Spleen (tissue), 13 donors: ENCODE measurements at places on chromosomes 7 and 10. TPM values are rescaled to one million over a fixed set of nuclear protein-coding genes. Genes with fewer than 3 reads are reported as not detected.

ANKRD22 gene
- total RNA-seq = 4.8 TPM

SPDYE16 gene
- 0.64 TPM for total RNA-seq

RBP4 gene
- total RNA-seq = not detected

STEAP1 gene
- 1.5 TPM for total RNA-seq

CYP26A1 gene
- not detected for total RNA-seq

TAF3 gene
- 9.4 TPM for total RNA-seq

ZNF467 gene
- total RNA-seq = 25.5 TPM

OR13A1 gene
- total RNA-seq = 1.2 TPM

ZNF783 gene
- total RNA-seq = 24.8 TPM

- H3K4me3 ChIP-seq = no peak overlapping the region
- no peaks in the 10 kb centered on the region for H3K27me3 ChIP-seq
- no peaks in the 10 kb centered on the region for H3K4me1 ChIP-seq
- peaks cover 87% of the 10 kb centered on the region for H3K36me3 ChIP-seq
Observed at GRCh38 chr10:7756360-7756992, 31.3 kb downstream of the KIN start.

DNA sequence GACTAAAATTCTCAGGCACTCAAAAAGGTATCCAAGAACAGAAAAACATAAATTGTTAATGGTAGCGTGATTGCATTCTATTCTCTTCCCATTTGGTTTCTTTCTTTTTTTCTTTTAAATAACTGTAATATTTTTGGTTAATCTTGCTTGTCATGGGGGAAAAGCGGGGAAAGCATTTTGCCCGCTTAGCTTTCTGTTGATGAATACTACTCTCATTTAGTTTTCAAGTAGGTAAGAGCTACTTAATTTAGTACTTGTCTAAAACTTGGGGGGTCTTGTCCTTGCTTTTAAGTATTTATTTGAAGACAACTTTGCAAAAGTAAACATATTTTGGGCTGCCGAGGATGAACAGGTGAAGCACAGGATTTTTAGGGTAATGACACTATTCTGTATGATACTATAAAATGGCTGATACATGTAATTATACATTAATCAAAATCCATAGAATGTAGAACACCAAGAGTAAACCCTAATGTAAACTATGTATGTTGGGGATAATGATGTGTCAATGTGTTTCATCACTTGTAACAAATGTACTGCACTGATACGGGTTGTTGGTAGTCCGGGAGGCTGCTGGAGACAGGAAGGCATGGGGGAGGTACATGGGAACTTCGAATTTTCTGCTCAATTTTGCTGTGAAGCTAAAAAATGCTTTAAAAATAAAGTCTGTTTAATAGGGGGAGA, 1.7 kb downstream of the TES start:
- no peaks in the 10 kb centered on the region for H3K36me3 ChIP-seq
- DNase-seq = no peak
- peak overlapping the region; percentile 89 for H3K4me3 ChIP-seq
- peaks cover 31% of the 10 kb centered on the region for H3K4me1 ChIP-seq
- no peaks in the 10 kb centered on the region for H3K27me3 ChIP-seq

- DNase-seq = peak; percentile 75
- peaks cover 48% of the 10 kb centered on the region for H3K4me1 ChIP-seq
- H3K36me3 ChIP-seq = no peaks in the 10 kb centered on the region
- no peaks in the 10 kb centered on the region for H3K27me3 ChIP-seq
Observed at GRCh38 chr7:151851782-151852181, 25.1 kb downstream of the PRKAG2 start.

DNA sequence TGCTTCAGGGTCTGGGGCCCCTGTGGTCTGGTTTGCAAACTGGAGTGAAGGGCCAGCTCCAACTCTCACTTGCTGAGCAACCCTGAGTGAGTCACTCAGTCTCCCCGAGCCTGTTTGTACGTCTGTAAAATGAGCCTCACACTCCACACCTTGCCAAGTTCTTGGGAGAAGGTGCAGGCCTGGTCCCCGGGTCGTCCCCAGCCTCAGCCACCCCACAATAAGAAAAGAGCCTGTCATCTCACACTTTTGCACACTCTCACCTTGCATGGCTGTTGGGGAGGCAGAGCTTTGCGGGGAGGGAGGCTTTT, 5.2 kb downstream of the GRIFIN start:
- no peak overlapping the region for H3K27ac ChIP-seq
- peaks cover 46% of the 10 kb centered on the region for H3K27me3 ChIP-seq
- no peaks in the 10 kb centered on the region for H3K36me3 ChIP-seq
- no peak for DNase-seq
- peaks cover 16% of the 10 kb centered on the region for H3K4me1 ChIP-seq

GRCh38 chr7:141387521-141388217, 163.5 kb upstream of the AGK start:
- H3K36me3 ChIP-seq = no peaks in the 10 kb centered on the region
- no peak for DNase-seq
- H3K4me3 ChIP-seq = no peak overlapping the region
- no peaks in the 10 kb centered on the region for H3K27me3 ChIP-seq
- H3K27ac ChIP-seq = no peak overlapping the region

- no peak for DNase-seq
- H3K4me3 ChIP-seq = no peak overlapping the region
- peaks cover 18% of the 10 kb centered on the region for H3K4me1 ChIP-seq
Observed at GRCh38 chr7:128347647-128348097, 4.0 kb upstream of the RBM28 start.

- no peaks in the 10 kb centered on the region for H3K36me3 ChIP-seq
- no peak for DNase-seq
- peaks cover 32% of the 10 kb centered on the region for H3K4me1 ChIP-seq
- no peak overlapping the region for H3K4me3 ChIP-seq
- H3K27ac ChIP-seq = no peak overlapping the region
- no peaks in the 10 kb centered on the region for H3K27me3 ChIP-seq
Observed at GRCh38 chr10:78045237-78045636, 11.6 kb downstream of the RPS24 start.
